ENCODE measurements at places on chromosomes 13 and 19.

- DNase-seq, result no peak
These were observed 37.5 kb upstream of the VSTM2B start for GRCh38 chr19:29488316-29488715.

- peak; percentile 6 for DNase-seq
These were observed 1262.4 kb upstream of the PCDH20 start for GRCh38 chr13:62678039-62678438.

DNA sequence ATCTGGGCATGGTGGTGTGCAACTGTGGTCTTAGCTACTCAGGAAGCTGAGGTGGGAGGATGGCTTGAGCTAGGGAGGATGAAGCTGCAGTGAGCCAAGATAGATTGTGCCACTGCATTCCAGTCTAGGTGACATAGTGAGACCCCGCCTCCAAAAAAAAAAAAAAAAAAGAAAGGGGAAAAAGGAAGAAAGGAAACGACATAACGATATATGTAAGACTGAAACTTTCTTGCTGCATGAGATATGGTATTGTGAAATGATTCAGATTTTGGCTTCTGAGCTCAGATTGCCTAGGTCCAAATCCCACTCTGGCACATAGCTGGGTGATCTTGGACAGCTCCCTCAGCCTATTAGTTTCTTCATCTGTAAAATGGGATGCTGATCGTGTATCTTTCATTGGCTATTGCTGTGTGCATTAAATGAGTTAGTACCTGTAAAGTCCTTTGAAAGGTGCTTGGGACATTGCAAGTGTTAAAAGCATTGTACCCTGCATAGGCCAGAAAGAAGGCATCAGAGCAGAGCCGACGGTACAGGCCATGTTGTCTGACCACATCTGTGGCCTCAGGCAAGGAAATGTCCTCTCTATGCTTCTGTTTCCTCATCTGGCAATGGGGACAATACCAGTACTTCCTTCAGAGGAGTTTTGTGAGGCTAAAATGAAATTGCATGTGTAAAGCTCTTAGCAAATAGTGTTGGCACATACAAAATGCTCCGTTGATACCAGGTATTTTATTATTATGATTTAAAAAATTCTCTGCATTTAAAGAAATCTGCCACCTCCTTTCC, 32.6 kb upstream of the SLC46A3 start:
- no peak for DNase-seq

DNA sequence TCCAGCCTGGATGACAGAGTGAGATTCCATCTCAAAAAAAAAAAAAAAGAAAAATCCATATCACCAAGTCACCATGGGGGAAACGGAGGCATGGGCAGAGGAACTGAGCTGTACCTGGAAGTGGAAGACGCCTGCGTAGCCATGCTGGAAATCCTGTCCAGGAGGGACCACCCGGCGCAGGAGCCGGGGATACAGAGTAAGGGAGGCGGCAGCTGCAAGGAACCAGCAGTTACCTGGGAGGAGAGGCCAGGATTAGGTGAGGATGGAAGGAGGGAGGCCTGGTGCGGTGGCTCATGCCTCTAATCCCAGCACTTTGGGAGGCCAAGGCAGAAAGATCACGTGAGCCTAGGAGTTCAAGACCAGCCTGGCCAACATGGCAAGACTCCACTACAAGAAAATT, 2.0 kb downstream of the CAPN12 start:
- DNase-seq, result no peak

DNA sequence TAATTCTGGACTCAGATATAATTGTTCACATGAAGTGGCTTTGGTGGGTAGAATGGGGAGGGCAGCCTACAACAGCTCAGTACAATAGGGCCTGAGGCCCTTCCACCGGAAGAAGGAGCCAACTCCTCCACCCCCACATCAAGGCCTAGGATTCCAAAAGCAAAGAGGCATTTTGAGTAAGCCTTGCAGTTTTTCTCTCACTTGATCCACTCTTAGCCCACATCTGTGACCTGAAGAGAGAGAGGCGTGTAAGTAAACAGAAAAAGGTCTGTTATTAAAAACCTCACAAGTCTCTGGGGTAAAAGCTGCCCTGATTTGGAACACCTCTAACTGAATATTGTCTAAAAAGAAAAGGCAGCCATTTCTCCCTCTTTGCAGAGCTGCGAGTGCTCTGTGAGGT, 214.1 kb upstream of the KL start:
- no peak for DNase-seq

- peak; percentile 64 for DNase-seq
These were observed 13.8 kb downstream of the ATP12A start for GRCh38 chr13:24693862-24694471.

GRCh38 chr13:101111894-101112293, 304.4 kb downstream of the NALCN start:
- DNase-seq, result no peak

- DNase-seq, result no peak
These were observed 1.7 kb downstream of the PLPPR2 start for GRCh38 chr19:11356676-11357550.

DNA sequence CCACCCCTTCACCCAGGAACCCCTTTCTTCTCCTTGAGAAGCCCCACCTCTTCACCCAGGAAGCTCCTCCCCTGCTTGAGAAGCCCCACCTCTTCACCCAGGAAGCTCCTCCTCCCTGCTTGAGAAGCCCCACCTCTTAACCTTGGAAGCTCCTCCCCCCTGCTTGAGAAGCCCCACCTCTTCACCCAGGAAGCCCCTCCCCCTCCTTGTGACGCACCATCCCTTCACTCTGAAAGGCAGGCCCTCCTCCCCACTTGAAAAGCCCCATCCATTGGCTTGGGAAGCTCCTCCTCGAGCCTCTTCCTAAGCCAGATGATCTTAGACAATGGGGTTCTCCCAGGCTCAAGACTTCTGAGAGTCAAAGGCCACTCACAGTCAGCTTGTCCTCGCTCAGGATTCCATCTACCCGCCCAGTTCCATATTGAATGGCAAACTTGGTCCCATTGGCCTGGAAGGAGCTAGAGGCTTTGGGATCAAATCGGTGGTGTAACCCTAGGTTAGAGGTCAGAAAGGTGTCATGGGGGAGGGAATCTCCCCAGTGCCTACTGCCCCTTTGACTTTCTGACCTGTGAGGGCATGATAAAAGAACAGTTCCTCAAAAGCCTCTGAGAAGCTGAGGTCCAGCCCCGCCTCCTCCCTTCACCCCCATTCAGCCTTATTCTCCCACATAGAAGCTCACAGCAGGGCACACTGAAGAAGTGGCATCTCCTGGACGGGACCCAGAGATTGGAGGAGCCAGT, 4.0 kb downstream of the NAPSA start:
- peak; percentile 2 for DNase-seq

GRCh38 chr19:50902640-50903039, 8.6 kb downstream of the KLK4 start:
- no peak for DNase-seq
